HFFc6 (cell line): ENCODE measurements at places on chromosomes 13 and 19. TPM values are rescaled to one million over a fixed set of nuclear protein-coding genes. Genes with fewer than 3 reads are reported as not detected.
A peak's percentile ranks its signal among the peaks of the same experiment; 100 is the strongest.

Gene TTC9B
- total RNA-seq: not detected in 3 replicates

Gene ARRDC5
- total RNA-seq: not detected in 3 replicates

Gene CNN1
- 7.6 to 9.0 TPM (median 8.8 TPM) in 3 replicates for total RNA-seq

Gene ATP4B
- total RNA-seq: not detected in 3 replicates

Gene IGFLR1
- 0.76 to 1.4 TPM (median 1.4 TPM) in 3 replicates for total RNA-seq

Gene TMPRSS9
- total RNA-seq: not detected in 3 replicates

Gene RFPL4AL1
- not detected in 2 replicates for total RNA-seq

Gene KLK8
- not detected in 3 replicates for total RNA-seq

GRCh38 chr13:34369931-34370330 is 552.0 kb downstream of the RFC3 start:
- peak; percentile 27 for DNase-seq

DNA sequence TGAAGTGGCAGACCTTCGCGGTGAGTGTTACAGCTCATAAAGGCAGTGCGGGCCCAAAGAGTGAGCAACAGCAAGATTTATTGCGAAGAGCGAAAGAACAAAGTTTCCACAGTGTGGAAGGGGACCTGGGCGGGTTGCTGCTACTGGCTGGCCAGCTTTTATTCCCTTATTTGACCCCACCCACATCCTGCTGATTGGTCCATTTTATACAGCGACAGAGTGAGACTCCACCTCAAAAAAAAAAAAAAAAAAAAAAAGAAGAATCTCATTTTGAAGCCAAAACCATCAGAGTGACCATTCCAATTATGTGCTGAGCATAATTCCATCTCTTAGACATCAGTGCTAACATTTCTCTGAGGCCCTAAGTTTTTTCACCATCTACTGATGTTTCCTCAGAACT is 1.9 kb upstream of the ZNF552 start:
- DNase-seq: no peak

GRCh38 chr13:77062097-77062496 is 35.1 kb upstream of the FBXL3 start:
- DNase-seq: peak; percentile 7

DNA sequence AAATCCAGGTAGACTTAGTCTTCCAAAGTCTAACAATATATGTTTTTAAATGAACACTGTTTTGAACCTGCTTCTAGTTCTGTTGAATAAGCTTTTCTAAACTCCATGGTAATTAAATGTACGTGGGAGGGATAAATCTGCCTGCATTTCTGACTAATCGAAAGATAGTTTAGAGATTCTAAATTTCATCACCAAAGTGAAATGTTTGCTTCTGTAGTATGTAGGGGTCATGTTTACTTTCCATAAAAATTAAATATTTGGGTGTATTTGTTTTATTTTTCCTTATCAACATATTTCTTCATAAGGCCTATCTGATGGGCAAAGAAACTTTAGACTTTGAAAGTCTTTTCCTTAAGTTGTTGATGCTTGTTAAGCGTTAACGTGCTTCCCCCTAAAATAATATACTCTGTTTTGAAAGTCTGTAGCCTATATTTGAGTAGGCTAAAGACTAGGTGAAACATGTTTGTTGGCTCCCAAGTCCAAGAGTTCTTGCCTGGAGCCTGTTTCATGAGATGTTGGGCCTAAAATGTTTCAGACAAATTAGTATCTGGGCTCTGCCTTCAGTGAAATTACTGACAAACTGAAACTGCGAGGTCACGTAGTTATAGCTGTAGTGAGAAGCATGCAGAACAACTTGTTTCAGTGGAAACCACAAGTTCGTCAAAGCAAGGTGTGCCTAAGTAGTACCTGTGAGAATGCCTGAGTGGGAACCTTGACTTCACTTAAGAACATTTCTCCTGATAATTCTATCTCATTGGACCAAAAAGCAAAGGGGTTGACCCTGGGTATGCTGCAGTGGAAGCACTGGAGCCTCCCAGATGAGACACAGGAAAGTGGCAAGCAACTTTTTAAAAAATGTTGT is 126.2 kb downstream of the LMO7 start:
- no peak for DNase-seq

GRCh38 chr13:98216135-98216565 is 39.1 kb upstream of the RNF113B start:
- peak; percentile 91 for DNase-seq

DNA sequence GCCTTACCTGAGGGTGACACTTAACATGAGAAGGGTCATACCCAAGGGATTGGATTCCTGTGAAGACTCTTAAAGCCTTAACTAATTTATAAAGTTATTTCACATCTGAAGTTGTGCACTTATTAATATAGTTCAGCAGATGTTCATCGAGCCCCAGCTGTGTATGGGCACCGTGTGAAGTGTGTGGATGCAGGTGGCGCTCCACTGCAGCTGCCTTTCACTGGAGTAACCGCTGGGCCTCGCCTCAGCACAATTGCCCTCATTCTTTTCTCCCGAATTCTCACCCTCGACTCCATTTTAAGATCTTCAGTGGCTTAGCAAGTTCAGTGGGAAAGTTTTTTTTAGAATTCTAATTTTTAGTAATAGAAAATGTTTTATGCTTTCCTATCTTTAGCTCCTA is 66.2 kb downstream of the DPY19L3 start:
- no peak for DNase-seq

GRCh38 chr13:43390619-43391018 is 367.2 kb downstream of the DNAJC15 start:
- no peak for DNase-seq

- peak; percentile 98 for DNase-seq
These were observed 97.7 kb downstream of the SIPA1L3 start for GRCh38 chr19:38004521-38005223.

DNA sequence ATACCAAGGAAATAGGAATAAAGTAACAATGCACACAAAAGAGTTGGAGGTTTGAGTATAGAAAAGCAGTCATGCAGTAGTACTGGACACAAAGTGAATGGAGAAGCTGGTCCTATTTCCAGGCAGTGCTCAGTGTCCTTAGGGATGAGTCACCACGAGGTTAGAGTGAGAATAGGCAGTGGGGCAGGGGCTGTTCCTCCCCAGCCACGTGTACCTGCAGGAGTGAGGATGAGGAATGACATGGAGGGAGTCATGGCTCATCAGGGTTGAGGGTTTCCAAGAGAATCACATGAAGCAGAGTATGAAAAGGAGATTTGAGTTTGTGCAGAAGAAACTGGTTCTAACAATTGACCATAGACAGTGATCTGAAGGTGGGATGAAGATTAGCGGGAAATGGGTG is 74.8 kb upstream of the ZNF835 start:
- DNase-seq: no peak

DNA sequence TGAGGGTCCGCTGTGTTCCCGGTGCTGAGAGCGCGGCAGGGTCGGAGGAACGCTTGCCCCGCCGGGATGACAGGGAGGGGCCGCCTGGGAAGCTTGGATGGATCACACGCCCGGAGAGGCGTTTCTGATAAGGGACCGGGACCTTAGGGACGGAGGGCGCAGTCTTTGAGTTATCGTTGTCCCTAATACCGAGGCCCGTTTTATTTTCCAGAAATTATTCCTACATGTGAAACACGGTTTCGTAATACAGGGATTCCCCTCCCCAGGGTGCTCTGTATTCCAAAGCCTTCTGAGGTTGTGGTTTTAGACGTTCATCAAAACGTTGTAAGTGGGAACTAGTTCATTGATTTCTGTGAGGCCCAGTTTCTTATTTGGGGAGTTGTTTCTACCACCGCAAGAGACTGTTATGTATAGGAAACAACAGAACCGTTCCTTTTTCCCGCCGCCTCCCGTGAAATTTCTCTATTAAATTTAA is 752 bp downstream of the PDCD5 start:
- DNase-seq: no peak

DNA sequence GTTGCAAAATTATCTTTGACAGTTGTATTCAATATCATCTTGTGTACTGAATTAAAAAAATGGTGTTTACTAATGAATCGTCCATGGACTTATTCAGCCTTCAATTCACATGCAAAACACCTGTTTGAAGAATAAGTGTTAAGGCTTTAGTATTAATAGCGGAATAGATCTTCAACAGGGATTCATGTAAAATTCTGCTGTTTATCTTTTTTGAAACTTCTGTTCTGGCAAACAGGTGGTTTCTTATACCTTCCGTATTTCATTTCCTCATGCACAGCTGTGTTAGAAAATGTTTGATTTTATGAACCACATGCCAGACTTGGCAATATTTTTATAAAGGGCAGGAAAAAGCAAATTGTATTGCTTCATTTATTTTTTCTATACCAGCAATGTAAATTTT is 255.7 kb downstream of the DACH1 start:
- DNase-seq: no peak

DNA sequence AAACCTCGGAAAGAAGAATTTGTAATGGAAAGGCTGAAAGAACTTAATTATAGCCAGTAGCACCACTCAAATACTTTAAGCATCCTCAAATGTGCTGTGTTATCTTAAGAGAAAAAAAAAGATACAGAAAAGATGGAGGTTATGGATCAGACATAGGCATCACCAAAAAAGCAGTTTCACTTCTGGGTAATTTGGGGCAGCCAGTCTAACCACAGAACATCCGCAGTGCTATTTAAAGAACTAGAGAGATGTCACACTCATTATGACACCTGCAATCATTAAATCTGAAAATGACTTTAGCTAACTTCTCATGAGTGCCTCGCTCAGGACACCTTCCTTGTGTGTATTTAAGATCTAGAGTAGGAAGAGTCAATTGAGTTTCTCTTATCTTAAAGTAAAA is 211.8 kb downstream of the RBM26 start:
- no peak for DNase-seq

DNA sequence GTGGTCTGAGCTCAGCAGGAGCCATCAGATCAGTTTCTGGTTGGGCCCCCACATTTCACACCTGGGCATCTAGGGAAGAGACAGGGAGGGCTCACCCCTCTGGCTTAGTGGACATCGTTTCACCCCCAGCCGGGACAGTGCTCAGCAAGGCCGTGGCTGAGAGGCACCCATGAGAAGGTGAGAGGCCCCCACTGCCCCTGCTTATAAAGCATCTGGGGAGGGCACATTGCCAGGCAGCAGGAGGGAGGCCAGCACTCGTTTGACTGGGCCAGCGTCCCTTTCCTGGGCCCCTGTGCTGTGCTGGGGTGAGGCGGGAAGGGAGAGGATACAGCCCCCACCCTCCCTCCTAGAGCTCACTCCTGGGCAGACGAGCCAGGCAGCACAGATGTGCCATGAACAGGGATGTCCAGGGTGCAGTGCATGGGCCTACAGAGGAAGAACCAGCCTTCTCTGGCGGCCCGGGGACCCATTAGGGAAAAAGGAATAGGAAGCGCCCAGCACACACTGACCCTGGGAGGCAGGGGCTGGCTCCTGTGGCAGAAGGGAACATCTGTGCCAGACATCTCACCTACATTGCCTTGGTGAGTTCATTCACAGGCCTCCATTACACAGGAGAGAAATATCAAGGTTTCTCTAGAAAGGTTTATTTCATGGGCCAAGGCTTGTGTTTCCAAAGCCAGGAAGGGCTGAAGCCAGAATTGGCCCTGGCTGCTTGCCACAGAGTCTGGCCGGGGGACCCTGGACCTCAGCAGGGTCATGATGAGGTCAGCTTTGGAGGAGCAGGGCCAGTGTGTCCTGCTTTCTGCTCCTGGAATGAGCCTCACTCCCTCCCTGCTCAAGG is 7.7 kb downstream of the AP1M1 start:
- no peak for DNase-seq

GRCh38 chr19:9645472-9645871 is 24.4 kb upstream of the ZNF561 start:
- no peak for DNase-seq

- no peak for DNase-seq
These were observed 63.5 kb upstream of the HMGB1 start for GRCh38 chr13:30529085-30529834.

- no peak for DNase-seq
These were observed 158.0 kb downstream of the TM9SF2 start for GRCh38 chr13:99659226-99659625.

DNA sequence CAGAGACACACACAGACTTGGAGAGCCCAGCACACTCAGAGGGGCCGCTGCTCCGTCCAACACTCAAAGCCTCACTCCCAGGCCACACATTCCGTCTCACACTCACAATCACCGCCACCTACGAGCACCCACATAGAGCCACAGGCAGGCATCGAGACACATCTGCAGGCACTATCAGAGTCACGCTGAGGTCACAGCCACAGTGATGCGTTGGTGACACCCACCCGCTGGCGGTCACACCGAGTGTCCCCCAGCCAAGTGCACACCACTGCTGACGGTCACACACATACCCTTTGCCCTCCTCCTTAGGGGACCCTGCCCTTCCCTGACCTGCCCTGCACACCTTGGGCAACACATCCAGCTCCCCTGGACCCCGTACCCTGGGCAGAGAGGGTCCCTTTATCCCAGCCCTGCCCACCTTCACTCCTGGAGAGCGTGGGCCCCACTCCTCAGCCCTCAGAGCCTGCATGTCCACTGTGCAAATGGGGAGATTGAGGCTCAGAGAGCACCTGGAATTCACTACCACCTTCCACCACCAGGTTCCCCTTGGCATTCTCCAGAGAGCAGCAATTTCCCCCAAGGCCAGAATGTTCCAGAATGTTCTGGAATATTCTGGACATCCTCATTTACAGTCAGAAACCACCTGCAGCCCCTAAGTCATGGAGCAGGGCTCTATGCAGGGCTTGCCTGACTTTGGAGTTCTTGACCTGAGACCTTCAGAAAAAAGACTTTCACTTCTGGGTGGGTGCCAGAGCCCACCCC is 5.4 kb downstream of the FUT5 start:
- no peak for DNase-seq

DNA sequence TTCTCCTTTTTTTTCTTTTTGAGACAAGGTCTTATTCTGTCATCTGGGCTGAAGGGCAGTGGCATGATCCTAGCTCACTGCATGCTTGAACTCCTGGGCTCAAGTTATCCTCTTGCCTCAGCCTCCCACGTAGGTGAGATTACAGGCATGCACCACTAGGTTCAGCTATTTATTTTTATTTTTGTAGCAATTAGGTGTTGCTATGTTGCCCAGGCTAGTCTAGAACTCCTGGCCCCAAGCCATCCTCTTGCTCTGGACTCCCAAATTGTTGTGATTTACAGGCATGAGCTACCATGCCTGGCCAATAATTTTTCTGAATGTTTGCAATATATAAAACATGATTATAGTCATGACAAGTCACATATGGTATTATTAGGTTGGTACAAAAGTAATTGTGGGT is 161.1 kb upstream of the ATXN8OS start:
- DNase-seq: no peak

DNA sequence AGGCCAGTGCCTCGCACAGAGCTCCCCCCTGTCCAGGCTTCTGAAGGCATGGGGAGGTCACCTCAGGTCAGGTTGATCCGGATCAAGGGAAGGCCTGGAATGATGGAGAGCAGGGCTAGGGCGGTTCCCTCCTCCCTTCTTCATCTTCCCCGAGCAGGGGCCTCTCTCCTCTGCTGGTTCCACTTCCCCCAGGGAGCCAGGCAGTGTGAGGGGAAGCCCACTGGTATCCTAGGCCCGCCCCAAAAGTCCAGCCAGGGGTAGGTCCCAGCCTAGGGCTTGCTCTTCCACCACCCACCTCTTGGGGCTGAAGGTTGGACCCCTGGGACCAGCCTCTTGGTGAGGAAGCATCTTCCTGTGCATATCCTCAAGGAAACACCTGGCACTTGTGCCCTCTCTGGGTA is 16.4 kb upstream of the PRR19 start:
- no peak for DNase-seq

GRCh38 chr13:96958286-96958891 is 35.9 kb downstream of the OXGR1 start:
- DNase-seq: peak; percentile 24
